ENCODE measurements at places on chromosomes 2 and 18.
A peak's percentile ranks its signal among the peaks of the same experiment; 100 is the strongest.

DNA sequence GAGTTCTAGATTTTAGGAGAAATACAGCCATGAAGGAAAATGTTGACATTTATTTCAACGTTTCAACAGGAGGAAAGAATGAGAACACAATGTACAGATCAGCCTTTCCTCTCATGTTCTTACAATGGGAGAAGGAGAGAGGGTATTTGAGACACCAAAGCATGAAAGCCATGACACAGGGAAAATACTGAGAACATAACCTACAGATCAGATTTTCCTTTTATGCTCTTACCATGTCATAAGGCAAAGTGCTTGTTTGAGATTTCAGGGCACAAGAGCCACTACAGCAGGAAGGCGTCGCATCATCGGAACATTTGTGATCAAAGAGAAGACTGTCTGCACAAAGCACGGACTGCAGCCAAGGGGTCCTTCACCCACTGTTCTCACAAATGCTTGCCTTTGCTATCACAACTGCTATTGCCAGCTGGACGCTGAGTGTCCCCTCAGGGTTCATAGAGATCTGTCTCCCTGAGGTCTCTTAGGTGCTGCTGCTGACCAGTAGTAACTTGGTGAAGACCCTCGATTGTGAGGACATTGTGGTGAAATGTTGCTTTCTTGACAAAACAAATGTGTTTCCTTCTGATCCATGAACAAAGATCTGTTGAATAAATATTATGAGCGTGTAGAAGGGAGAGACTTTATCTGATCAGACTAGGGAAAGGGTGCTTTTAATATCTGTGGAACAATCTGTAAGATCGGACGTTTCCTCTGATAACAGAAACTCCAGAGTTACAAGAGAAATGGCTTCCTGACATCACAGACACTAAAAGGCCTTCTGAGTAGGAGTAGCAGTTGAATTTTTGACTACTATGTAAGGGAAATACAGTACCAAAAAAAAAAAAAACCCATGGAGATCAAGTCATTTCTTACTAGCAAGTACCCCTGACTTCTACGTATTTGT lies 6.4 kb upstream of the IL1RL1 start:
- DNase-seq: no peak

DNA sequence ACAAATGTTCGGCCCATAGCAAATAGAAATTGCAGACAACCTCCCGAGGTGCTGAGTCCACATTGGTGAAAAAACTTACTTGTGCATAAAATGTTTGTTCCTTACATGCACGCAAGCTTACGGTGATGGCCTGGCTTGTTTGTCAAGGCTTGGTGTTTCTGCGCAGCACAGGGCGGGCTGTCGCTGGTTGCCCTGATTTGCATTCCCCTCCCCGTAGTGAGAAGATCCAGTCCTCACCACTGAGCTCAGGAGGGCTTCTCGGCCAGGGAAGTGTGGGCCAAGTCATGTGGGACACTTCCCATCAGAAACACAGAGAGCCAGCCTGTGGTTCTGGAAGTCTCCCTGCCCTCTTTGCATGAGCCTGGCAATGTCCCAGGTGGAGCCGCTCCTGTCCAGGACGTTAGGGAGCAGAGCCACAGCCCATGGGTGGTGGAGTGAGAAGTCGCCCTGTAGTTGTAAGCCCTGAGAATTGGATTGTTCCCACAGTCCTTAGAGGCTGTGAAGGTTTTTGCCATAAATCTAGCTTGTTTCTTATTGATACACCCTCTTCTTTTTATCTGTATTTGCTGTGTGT lies 152.7 kb downstream of the TWIST2 start:
- DNase-seq: no peak

DNA sequence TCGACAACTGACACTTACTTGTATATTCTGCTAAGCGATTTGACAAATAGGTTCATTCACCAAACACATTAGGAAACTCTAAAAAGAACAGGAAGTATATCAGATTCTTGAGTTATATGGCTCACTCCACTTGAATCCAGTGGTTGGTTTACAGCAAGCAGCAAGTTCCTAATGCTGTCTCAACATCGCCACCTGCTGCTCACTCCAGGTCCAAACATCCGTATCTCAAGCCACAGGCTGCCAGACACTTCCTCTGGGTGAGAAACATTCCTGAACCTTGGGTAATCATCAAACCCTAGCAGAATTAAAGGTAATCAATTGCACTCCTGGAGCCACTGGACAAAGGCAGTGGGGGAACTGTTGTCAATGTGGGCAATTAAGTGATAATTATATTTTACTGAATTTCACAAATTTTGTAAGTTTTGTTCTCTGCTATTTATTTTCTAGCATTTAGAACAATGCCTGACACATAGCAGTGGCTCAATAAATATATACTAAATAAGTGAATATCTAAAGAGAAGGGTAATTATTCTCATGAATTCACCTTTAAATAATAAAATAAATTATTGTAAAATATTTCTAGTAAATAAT lies 107.1 kb upstream of the TTN start:
- peak; percentile 88 for DNase-seq

GRCh38 chr2:235088496-235088921 lies 136.7 kb downstream of the SH3BP4 start:
- no peak for DNase-seq

DNA sequence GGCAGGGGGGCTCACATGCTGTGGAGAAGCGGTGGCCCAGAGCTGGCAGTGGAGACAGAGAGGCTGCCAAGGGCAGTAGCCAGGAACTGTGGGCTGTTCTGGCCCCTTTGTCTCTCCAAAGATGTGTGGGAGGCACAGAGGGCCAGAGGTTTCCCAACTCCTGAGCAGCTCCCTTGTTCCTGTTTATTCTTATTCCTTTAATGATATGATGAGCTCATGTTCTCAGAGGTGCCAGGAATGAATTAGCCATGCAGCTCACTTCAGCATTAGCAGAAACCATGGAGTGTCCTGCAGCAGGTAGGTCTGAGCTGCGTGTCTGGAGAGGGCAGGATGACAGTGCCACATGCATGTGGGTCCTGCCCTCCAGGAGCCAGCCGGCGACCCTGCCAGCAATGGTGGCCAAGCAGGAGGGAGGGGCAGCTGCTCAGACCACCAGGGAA lies 77.9 kb upstream of the FZD7 start:
- DNase-seq: peak; percentile 33

- DNase-seq: no peak
Measured at GRCh38 chr2:58667137-58667774, 426.1 kb upstream of the FANCL start.

DNA sequence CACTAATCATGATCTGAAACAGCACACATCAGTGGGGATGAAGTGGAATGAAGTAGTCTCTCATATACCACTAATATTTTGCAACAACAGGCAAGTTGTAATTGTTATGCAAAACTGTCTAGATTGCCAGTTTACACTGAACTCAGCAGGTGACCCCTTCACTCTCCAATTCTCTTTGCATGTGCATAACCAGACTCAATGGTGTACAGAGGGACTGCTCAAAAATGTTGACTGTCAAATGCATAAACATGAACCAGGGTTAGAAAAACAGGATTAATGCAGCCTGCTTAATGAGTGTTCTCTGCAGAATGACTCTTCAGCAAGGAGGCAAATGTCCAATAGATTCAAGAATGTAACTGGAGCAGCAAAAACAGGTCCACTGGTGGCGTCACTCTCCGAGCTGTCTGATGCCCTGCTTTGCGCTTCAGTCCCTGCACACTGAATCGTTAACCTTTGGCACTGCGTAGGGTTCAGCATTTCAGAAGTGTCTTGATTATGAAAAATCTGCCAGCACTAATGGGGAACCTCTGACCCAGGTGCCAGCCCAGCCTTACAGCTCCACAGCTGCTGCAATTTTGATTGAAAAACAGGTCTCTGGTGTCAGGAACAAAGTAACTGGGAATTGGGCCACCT lies 209.3 kb downstream of the TDRD15 start:
- no peak for DNase-seq

DNA sequence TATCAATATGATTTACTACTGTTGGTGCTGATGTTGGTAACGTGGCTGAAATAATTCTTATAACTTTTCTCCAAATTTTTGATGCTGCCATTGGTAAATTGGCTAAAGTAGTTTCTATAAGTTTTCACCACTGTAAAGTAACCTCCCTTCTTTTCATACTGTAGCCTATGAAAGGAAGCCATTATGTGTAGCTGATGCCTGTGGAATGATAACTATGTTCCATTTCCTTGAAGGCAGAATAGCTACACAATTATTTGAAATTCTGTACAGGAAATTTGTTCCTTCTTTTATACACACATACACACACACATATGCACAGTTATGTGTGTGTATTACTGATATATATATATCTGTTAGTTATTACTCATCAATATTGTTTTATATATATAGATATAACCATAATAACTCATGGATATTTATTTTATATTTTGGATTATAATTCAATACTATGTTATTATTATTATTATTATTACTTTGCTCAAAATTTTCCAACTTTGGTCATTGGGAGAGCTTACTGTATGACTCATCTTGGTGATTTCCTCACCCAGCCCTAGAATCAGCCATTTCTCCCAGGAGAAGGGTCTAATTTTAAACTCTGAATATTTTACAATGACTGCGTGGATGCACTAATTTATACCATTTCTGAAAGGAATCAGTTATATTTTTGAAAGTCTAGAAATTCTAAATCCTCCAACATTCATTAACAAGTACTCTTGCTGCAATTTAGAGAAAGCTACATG lies 1677.7 kb downstream of the SUCLG1 start:
- no peak for DNase-seq

GRCh38 chr18:55577812-55578539 lies 10.0 kb downstream of the TCF4 start:
- DNase-seq: no peak

GRCh38 chr2:148901142-148901541 lies 26.1 kb downstream of the KIF5C start:
- no peak for DNase-seq

DNA sequence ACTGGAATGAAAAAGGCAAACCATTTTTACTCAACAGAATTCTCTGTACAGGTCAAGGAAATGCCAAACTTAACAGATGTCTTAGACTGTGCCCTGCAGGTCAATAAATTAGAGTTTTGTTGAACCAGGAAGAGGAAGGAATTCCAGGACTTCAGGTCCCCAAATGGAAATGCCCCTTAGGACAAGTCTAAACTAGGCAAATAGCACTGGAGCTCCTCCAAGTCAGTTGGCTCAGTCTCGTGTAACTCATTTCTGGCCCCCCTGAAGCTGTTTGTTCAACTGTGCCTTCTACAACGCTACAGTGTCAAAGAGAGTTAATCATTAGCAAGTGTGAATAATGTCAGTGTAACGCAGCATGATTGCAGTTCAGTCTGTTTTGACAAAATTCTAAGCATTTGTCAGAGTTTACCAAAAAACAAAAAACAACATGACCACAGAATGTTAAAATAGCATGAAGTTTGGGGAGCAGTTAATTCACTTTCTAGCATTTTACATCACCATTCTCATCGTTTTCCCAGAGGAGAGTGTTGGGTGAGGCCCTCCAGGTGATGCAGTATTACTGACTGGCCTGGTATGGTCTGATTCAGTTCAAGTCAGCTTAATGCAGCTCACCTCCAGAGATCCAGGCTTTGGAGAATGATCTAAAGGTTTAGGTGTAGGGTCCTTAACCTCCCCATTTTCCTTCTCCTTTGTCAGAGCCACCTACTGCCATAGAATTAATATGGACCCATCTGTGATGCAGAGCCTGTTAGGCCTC lies 108.1 kb downstream of the AQP4 start:
- DNase-seq: no peak

GRCh38 chr2:138280999-138281695 lies 220.4 kb upstream of the SPOPL start:
- no peak for DNase-seq

GRCh38 chr2:20942646-20943125 lies 101.2 kb downstream of the APOB start:
- no peak for DNase-seq

GRCh38 chr2:29335396-29335795 lies 220.2 kb downstream of the CLIP4 start:
- DNase-seq: no peak

DNA sequence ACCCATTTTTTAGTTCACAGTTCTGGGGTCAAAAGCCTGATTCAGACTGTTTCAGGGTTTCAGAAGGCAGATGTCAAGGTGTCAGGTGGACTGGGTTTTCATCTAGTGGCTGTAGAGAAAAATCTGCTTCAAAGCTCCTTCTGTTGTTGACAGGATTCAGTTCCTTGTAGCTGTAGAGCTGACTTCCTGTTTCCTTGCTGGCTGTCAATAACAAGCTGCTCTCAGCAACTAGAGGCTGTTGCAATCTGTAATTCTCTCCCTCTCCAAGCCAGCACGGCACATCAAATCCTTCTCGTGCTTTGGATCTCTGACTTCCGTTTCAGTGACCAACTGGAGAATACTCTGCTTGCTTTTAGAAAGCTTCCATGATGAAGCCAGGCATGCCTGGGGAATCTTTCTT lies 179.4 kb downstream of the DOK6 start:
- DNase-seq: no peak

DNA sequence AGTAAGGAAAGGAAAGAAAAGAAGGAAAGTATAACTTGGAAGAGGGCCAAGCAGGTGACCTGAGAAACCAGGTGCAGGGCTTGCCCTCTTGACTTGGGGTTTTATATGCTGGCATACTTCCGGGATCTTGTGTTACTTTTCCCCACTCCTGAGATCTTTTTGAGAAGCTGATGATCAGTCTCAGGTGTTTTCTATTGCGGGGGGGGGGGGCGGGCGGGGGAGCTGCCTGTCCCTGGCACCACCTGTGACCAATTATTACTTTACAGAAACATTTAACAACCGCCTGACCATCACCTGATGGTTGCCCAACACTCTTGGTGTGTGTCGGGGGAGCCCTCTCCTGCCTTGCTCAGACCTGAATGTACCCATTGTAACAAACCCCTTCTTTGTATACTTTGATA lies 6.9 kb upstream of the CASP10 start:
- no peak for DNase-seq

- peak; percentile 51 for DNase-seq
Measured at GRCh38 chr2:120736624-120737339, 1.1 kb downstream of the GLI2 start.

DNA sequence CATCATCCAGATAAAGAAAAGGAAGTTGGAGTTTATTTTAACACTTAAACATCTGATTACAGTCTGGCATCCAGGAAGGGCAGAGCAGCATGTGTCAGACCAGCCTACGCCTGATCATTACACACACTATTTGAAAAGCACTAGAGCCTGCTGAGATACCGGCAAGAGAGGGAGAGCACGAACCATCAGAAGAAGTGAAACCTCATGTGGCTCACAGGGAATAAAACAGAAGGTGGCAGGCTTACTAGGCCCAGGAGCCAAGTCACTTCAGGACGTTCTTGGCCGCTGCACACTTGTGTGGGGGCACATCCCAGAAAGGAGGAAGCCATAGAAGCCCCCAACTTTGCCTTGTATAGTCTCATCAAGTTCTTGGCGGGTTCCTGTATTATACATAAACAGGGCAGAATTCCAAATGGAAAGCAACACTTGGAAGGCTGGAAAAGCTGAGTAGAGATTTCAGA lies 105.5 kb downstream of the UGGT1 start:
- no peak for DNase-seq

DNA sequence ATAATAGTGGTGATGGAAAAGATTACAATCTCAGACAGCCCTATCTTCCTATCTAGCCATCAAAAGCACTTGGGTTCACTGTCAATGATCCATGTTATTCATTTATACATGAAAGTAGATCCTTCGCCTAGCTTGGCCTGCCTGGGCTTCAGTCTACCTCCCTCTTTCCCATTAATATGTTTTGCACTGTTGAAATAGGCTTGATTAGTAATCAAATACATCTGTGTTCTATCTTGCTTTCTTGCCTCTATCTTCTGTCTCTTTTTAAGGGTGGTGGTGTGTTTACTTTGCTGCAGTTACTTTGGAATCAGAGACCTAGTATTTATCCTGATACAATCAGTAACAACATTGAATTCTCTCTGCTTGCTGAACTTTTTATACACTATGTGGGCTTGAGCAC lies 521.2 kb downstream of the TNS1 start:
- no peak for DNase-seq

GRCh38 chr2:200405599-200406298 lies 99.3 kb downstream of the SPATS2L start:
- DNase-seq: no peak
